ENCODE measurements at places on chromosomes 7 and 10.

DNA sequence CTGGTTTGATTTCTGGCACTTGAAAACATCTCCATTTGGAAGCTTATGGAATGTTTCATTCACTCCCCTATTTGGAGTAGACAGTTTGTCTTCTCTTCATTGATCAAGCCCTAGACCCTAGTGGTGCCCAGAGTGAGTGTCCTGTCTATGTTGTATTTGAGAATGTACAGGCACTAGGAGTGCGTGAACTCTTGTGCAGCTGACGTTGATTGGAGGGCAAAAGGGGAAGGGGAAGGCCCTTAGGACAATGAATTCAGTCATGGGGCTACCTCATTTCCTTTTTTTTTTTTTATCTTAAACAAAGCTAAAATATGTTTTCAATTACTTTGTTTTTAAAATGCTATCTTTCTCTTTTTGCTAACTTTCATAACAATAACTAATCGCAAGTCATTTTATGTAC, 66.5 kb downstream of the ADD3 start:
- no peak for DNase-seq

DNA sequence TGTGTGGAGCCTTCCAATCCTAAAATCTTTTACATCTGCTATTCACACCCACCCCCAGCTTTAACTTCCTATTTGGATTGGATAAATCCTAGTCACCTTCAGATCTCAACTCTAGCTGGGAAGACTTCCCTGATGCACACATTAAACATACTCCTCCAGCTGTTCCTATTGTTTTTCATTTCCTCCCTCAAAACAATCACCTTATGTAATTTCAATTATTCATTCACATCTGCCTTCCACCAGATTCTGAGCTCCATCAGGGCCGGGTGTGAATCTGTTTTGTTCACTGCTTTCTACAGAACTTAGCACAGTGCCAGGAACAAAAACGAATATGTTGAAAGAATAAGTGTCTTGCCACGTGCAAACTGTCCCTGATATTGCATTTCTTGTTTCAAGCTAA, 497.4 kb downstream of the PLXDC2 start:
- DNase-seq: no peak

DNA sequence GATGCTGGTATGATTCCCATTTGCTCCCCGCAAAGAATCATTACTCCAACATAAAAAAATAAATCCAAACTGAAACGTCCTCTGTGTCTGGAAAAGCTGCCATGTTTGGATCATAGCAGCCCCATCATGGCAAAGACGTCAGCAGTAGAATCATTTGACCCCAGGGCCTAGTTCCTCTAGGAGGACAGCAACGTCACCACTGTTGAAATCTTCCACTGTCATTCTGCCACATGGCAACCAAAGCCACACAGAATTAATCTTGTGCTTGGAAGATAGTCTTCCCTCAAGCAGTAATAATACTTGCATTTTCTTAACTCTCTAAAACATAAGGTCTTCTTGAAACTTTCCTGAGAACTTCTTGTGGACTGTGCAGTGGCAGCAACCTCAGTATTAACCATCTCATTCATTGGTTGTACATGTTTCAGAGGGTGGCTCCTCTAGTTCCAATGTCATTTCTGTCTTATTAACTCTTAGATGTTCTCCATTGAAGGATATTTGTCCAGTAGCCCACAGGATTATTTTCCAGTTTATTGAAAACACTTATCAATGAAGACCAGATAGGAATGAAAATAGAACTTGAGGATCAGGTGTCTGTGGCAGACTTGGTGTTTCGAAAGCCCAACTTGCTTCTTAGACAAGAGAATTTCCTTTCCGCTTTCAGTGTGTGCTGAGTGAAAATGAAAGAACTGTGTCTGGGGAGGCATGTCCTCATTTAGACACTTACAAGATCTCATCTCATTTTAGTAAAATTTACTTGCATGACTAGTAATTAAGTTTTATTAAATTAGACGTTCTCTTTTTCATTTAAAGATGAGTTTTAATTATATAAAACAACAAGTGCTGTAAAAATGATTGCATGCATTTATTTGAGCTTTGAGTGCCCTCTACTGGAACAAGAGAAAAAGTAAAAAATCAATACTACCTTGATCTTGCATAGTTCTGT, 28.9 kb upstream of the INHBA start:
- no peak for DNase-seq

GRCh38 chr7:128030654-128031611, at the start of gene LRRC4:
Gene LRRC4 (minus strand): TSS chr7:128031437. CDS start chr7:128030640, 797 bp downstream.
- no peak for DNase-seq

DNA sequence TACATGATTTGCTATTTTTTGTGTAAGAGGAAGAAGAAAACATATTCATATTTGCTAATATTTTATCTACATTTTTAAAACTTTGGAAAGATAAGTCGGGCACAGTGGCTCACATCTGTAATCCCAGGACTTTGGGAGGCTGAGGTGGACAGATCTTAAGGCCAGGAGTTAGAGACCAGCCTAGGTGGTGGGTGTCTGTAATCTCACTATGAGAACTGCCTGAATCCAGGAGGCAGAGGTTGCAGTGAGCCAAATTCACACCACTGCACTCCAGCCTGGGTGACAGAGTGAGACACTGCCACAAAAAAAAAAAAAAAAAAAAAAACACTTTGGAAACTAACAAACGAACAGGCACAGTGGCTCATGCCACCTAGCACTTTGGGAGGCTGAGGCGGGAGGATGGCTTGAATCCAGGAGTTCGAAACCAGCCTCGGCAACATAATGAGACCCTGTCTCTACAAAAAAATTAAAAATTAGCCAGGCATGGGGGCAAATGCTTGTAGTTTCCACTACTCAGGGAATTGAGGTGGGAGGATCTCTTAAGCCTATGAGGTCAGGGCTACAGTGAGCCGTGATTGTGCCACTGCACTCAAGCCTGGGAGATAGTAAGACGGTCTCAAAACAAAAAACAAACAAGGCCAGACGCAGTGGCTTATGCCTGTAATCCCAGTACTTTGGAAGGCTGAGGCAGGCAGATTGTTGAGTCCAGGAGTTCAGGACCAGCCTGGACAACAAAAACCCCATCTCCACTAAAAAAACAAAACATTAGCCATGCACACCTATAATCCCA, 25.6 kb downstream of the HERC4 start:
- DNase-seq: no peak

DNA sequence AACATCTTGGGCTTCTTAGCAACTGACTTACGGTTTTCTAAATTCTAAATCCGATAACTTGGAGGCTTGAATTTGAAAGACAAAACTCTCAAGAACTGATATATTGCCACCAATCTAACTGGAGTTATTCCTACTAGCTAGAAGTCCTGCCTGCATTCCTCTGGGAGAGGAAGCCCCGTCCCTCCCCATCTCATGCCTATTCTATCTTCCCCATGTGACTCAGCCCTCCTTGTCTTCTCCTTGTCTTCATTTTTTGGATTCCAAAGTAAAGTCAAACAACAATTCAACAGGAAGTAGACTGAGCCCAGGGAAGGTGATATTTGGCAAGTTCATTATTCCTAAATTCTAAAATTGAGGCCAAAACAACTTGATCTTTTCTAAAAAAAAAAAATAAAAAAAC, 587.7 kb downstream of the KCNMA1 start:
- no peak for DNase-seq

- DNase-seq: no peak
Measured at GRCh38 chr10:116748041-116748440, 5.7 kb upstream of the HSPA12A start.
